Fibroblast of skin of scalp (primary cell): ENCODE measurements at places on chromosomes 1 and 21.

- DNase-seq: peak; percentile 25
Measured at GRCh38 chr1:46364612-46365011, 24.0 kb downstream of the NSUN4 start.

DNA sequence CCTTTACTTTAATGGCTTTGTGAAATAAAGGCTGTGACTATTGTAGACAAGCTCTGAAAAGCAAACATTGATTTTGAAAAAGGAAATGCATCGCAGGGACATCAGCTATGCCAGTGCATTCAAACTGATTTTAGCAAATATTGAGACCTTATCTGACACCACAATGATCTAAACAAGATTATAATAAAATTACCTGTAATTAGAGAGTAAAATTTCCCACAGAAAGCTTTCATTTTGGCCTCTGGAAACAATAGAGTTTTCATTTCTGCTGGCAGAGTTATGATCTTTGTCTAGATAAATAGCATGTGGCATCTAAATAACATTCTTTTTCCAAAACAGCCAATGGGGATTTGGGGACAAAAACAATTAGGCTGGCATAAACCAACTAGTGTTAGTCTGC lies 650.4 kb upstream of the PRMT6 start:
- DNase-seq: no peak

GRCh38 chr1:68497358-68497698 lies 446 bp upstream of the DEPDC1 start:
- no peak for DNase-seq

GRCh38 chr1:183418696-183419095 lies 516 bp upstream of the NMNAT2 start:
- DNase-seq: no peak

GRCh38 chr1:97352936-97353382 lies 567.9 kb downstream of the DPYD start:
- no peak for DNase-seq
